ENCODE measurements at places on chromosomes 2 and 18.

DNA sequence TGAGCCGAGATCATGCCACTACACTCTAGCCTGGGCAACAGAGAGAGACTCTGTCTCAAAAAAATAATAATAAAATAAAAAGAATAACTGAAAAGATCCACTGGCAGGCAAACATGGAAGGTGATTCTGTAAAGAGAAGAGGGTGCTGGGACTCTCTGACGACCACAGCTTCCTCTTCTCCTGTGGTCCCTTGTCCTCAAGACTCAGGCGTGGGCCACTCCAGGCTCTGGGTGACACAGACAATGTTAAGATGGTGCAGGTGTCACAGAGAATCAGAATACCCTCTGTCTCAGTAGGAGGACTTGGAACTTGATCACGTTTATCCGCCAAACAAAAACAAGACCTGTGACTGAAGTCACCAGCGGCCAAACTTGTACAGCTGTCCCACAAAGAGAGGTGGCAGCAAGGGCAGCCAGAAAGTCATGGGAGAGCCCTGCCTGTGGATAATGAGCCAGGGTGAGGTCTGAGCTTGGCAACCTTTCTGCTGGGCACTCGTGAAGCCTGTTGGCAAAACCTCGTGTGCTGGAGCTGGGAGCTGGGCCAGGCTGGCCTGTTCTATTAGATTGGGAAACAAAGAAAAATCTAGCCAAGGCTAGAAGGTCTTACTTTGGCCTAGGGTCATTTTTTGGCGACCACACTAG is 76.4 kb upstream of the ITGA6 start:
- no peak for DNase-seq

DNA sequence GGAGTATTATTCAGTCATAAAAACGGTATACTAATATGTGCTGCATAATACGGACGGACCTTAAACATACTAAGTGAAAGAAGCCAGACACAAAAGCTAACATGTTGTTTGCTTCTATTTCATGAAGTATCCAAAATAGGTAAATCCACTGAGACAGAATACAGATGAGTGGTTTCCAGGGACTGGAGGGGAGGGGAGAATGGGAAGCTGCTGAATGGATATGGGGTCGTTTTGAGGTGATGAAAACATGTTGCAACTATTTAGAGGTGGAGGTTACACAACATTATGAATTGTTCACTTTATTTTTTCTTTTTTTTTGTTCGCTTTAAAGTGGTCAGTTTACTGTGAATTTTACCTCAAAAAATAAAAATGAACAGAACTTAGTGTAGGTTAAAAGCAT is 52.9 kb downstream of the RAB10 start:
- DNase-seq: no peak

- DNase-seq: no peak
Measured at GRCh38 chr18:22253676-22254075, 84.3 kb downstream of the GATA6 start.

- no peak for DNase-seq
Measured at GRCh38 chr18:44258576-44258975, 422.1 kb upstream of the SETBP1 start.

DNA sequence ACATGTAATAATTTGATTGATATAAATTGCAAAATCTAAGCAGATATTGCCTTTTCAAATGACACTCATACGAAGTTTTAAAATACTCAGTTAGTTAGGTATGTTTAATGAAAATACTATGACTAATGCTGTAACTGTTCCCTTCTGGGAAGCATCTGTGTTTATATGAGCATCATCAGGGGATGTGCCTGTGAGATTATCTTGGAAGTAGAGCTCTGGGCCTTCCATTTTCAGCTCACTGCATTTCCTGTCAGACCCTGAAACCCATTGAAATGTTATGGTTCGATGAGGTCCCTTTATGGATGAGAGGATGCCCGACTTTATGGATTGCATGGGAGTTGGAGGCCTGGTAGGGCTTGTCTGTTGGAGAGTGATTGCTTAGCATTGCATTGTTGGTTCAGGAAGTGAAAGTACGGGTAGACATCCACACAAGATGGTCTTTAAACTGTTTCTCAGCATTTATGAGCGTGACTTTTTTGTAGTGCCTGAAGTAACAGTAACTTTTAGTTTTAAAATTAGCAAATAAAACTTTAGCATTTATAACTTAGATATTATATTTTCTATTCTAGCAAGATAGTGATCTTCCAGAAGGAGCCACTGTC is 28.7 kb downstream of the ELP2 start:
- DNase-seq: no peak

GRCh38 chr2:232501794-232502390 is 14.3 kb upstream of the ECEL1 start:
- DNase-seq: no peak

DNA sequence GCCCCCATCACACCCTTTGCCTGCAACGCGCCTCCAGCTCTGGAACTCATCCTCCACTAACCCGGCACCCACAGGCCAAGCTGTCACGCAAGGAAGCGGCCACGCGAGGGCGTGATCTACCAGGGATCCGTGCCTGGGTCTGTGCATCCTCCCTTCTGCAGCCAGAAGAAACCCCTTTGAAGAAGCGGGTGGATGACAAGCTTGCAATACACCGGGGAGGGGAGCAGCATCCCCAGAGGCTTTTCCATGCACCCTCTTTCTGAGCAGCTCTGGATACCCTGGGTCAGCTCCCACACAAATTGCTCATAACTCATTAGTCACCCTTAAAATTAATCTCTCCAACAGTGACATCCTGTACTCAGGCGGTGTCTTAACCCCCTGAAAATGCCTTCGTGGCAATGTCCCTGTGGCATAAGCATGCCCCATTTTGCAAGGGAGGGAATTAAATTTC is 47.6 kb downstream of the PDCL3 start:
- no peak for DNase-seq

DNA sequence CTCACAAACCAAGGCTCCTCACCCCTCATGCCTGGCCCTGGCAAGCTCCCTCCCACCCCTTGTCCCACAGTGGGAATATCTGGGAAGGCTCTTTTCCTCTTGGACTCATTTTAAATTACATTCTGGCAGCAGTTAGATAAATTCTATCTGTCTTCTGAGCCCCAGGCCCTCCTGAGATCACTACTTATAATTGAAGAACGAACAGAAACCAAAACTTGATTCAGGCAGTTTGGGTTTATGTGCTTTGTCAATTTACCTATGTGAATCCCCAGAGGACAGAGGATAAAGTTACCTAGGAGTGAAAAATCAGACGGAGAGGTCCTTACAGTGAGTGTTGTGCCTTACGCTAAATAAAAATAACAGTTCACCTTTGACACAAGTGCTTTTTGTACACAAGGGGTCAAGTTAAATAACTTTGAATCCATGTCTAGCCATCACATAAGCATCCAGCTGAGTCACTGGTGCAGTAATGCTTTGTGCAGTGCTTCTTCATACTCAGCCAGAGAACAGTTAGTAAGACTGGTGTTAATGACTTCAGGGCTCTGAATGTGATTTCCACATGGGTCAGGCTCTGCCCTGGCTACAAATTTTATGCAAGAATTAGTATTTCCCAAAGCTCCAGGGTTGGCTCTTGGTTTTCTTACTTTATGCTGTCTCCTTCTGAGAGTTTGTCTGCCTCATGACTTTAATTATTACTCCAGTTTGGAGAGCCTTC is 329.3 kb downstream of the INSIG2 start:
- no peak for DNase-seq

GRCh38 chr2:39119732-39120520 is 925 bp downstream of the SOS1 start:
- no peak for DNase-seq

- no peak for DNase-seq
Measured at GRCh38 chr2:76667821-76668271, 854.3 kb downstream of the LRRTM4 start.

DNA sequence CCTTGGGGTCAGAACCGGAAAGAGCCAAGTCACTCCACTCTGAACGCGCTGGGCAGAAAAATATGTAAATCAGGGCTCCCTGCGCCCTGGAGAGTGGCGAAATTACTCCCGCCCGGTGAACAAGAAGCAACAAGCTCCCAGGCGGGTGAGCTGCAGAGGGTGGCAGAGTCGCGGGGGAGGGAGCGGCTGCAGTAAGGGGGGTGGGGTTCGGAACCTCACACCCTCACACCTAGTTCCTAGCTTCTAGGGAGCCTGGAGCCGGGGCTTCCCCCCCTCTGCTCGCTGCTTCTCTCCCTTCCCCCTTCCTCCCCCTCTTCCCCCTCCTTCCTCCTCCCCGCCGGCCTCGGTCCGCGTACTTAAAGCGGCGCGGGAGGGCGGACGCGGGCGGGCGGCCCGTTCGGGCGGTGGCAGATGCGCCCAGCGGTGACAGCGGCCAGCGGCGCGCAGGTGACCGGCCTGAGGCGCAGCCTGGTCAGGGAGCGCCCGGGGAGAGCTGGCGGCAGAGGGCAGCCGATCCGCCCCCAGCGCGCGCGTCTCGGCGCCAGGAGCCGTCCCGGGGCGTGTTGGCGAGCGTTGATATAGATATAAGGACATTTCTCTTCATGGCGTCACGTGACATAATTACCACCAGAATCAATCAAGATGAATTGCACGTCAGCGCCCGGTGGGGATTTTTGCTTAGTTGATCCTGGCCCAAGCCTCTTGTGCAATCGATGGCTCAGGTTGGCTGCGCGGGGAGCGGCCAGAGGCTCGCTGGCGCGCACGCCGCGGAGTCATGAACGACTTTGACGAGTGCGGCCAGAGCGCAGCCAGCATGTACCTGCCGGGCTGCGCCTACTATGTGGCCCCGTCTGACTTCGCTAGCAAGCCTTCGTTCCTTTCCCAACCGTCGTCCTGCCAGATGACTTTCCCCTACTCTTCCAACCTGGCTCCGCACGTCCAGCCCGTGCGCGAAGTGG is at the start of gene HOXD11:
HOXD11 (plus strand) TSS at position 700 of the 959 bp plus-strand sequence; CDS start at position 776, 76 bp downstream.
- no peak for DNase-seq

DNA sequence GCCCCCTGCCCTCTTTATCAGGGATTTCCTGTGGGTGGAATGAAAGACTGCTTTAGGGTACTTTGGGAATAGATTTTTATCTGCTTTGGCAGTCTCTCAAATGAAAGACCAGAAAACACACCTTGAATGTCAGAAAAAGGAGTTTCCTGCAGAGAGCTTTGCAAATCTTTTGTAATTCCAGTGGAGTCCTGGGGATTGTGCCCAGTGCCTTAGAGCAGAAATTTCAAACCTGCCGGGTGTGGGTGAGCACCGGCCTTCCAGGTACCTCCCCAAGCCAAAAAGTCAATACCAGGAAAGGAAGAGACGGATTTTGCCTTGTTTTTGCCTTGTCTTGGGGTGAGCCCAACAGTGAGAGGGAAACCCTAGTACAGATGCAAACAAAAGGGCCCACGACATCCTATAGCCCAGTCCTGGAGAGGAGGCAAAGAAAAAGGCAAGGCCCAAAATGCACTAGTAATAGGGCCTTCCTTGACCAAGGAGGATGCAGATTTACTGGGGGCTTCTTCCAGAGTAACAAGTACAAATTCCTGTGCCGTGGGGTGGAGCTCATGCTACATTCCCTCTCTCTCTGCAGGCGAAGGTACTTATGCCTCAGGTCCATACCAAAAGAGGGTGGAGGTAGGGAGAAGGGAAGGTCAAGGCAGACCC is 36.4 kb downstream of the FOXI3 start:
- DNase-seq: no peak

GRCh38 chr18:49963217-49963616 is 149.9 kb upstream of the ACAA2 start:
- no peak for DNase-seq
